ENCODE measurements at places on chromosomes 1 and 21.
A peak's percentile ranks its signal among the peaks of the same experiment; 100 is the strongest.

- DNase-seq = no peak
Observed at GRCh38 chr1:50704126-50704525, 255.9 kb downstream of the FAF1 start.

- no peak for DNase-seq
Observed at GRCh38 chr1:117902944-117903343, 26.5 kb downstream of the GDAP2 start.

GRCh38 chr1:33015216-33015615, 21.5 kb downstream of the AK2 start:
- no peak for DNase-seq

- no peak for DNase-seq
Observed at GRCh38 chr1:19385869-19386591, 73.9 kb downstream of the SLC66A1 start.

GRCh38 chr1:43760745-43761317, 53.5 kb downstream of the ST3GAL3 start:
- peak; percentile 59 for DNase-seq
